Kidney (tissue), 22 donors: ENCODE measurements at places on chromosomes 6 and 20. TPM values are rescaled to one million over a fixed set of nuclear protein-coding genes. Genes with fewer than 3 reads are reported as not detected.
A peak's percentile ranks its signal among the peaks of the same experiment; 100 is the strongest.

DNA sequence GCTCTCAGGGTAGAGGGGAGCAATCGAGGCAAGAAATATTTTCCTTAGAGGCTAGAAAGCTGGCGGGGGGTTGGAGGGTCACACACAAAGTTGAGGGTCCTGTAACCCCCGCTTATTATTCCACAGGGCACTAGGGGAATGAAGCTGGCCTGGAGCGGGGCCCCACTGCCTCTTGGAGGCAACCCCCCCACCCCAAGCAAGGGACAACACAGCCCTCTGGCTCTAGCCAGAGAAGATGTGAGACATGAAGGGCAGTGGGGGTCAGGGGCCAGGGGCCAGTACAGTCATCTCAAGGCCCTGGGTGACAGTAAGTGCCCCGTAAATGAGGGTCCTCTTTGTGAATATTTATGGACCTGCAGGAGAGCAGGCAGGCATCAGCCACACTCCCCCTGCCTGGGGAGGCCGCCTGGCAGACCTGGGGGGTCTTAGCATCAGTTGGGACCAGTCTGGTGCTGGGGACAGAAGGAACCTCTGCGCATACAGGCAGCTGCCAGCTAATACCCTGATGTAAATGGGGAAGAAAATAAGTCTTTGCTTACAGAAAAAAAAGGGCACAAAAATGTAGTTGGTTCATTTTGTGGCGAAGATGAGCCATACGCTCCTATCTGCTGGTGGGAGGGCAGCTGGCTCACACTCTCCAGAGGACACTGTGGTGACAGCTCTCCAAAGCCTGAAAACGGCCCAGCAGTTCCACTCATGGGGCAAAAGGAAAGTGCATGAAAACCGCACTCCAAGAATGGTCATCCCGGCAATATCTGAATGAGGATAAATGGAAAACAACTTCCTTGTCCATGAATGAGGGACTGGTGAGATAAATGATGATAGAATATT lies 21.9 kb downstream of the SPATA2 start:
- no peaks in the 10 kb centered on the region for H3K27me3 ChIP-seq
- H3K36me3 ChIP-seq: no peaks in the 10 kb centered on the region
- no peak overlapping the region for H3K4me3 ChIP-seq
- peaks cover 4% of the 10 kb centered on the region for H3K4me1 ChIP-seq
- no peak for DNase-seq

GRCh38 chr6:96743496-96743895 lies 93.8 kb downstream of the GPR63 start:
- no peaks in the 10 kb centered on the region for H3K27me3 ChIP-seq
- H3K27ac ChIP-seq: no peak overlapping the region
- H3K36me3 ChIP-seq: no peaks in the 10 kb centered on the region
- no peak overlapping the region for H3K4me3 ChIP-seq
- DNase-seq: no peak
- no peaks in the 10 kb centered on the region for H3K4me1 ChIP-seq

- H3K4me1 ChIP-seq: peaks cover 4% of the 10 kb centered on the region
- no peaks in the 10 kb centered on the region for H3K27me3 ChIP-seq
- no peak for DNase-seq
- no peak overlapping the region for H3K4me3 ChIP-seq
These were observed 242.4 kb downstream of the ALDH8A1 start for GRCh38 chr6:134707342-134708031.

GRCh38 chr6:18178960-18179615 lies 23.9 kb downstream of the KDM1B start:
- H3K4me3 ChIP-seq: no peak overlapping the region
- no peaks in the 10 kb centered on the region for H3K36me3 ChIP-seq
- no peak for DNase-seq
- H3K4me1 ChIP-seq: no peaks in the 10 kb centered on the region
- H3K27ac ChIP-seq: no peak overlapping the region

DNA sequence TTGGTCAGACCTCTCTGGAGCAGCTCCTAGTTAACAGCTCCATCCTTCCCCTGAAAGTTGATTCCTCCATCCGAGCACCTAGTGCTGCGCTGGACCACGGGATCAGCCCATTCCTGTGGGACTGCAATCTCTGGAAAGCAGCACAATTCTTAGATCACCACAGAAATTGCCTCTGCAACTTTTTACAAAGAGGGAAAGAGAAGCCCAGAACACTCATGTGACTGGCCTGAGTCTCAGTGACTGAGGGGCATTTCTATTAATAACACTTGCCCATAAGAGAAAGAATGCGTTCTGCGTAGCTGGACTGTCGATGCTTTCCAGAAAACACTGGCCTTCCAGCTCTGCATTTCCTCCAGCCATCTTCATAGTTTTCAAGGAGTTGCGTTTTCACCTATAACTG lies 18.3 kb downstream of the MPC1 start:
- no peaks in the 10 kb centered on the region for H3K27me3 ChIP-seq
- no peak for DNase-seq
- H3K4me1 ChIP-seq: no peaks in the 10 kb centered on the region
- peaks cover 10% of the 10 kb centered on the region for H3K36me3 ChIP-seq

The MRAP2 gene
- total RNA-seq: 5.0 TPM

DNA sequence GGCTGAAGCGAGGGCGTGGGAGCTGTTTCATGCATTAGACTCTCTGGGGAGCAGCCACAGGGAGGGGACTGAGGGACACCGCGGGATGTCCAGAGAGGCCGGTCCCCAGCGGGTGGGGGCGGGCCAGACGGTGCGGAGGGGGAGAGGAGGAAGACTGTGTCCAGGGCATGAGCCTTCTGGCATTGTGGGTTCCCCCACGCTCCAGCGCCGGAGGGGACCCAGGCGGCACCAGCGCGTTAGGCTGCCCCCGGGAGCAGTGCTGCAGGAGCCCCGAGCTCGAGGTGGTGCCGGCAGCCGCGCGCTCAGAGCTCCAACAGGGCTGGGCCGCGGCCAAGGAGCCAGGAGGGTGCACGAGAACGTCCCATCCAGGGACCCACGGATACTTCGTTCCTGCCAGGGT lies 14.4 kb downstream of the SLC22A3 start:
- H3K36me3 ChIP-seq: no peaks in the 10 kb centered on the region
- no peaks in the 10 kb centered on the region for H3K27me3 ChIP-seq
- no peak for DNase-seq

DNA sequence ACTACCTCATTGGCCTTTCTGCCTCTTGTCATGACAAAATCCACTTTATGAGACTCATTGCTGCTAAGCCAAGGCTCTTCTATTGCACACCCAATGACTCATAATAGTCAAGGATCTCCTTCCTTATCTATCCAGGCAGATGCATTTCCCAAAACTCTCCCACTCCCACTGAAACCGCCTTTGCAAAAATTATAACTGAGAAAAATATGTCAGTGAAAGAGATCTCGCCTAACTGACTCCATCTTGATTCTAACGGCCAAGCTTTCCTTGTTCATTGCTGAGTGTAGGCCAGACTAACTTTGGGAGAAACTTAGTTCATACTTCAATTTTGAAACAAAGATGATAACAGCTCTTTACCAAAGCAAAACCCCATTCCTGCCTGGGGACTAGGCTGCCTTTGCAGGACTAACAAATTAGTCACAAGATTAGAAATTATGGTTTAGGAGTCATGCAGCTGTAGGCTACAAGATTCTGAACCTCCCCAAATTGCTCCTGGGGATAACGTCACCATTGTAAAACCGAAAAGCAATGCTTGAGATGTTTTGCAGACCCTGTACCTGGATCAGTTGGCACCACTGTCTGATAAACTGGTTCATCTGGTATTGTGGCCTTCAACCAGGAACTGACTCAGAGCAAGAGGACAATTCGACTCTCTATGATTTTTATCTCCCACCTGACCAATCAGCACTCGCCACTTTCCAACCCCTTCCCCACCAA lies 47.1 kb downstream of the HAO1 start:
- H3K27ac ChIP-seq: no peak overlapping the region
- no peak for DNase-seq
- no peak overlapping the region for H3K4me3 ChIP-seq
- H3K36me3 ChIP-seq: no peaks in the 10 kb centered on the region
- no peaks in the 10 kb centered on the region for H3K27me3 ChIP-seq

The TMEM74B gene
- total RNA-seq: 0.54 TPM

The SLCO4A1 gene
- 80.3 TPM for total RNA-seq

GRCh38 chr6:53998303-53998702 lies 112.9 kb upstream of the MLIP start:
- H3K4me3 ChIP-seq: no peak overlapping the region
- no peaks in the 10 kb centered on the region for H3K4me1 ChIP-seq
- DNase-seq: no peak

DNA sequence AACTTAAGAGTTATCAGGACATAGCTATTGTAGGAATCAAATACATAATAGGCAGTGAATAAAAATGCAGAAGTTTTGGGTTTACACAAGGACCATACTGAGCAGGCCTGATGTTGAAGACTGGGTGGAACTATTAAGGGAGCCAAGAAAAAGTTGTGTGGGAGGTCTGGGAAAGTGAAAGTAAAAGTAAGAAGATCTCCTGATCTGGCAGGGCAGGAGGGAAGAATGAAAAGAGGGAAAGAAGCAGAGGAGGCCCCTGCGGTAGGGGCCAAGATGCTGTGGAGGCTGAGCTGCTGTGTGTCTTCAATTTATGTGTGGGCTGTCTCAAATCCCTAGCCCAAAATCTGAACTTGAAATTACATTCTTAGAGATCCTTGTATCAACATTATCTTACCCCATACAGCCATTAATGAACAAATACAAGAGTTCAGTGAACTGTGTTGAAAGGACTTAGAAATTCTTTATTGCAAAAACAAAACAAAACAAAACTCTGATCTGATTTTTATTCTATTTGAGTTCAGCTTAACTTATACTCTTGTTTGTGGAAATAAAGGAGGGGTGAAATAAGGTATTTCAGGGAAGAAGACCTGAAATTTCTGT lies 1183.8 kb downstream of the HACE1 start:
- no peaks in the 10 kb centered on the region for H3K36me3 ChIP-seq
- no peaks in the 10 kb centered on the region for H3K27me3 ChIP-seq
- H3K27ac ChIP-seq: no peak overlapping the region
- DNase-seq: peak; percentile 10
- no peaks in the 10 kb centered on the region for H3K4me1 ChIP-seq
- no peak overlapping the region for H3K4me3 ChIP-seq

The TSBP1 gene
- total RNA-seq: not detected

The ZNF451 gene
- 55.0 TPM for total RNA-seq

DNA sequence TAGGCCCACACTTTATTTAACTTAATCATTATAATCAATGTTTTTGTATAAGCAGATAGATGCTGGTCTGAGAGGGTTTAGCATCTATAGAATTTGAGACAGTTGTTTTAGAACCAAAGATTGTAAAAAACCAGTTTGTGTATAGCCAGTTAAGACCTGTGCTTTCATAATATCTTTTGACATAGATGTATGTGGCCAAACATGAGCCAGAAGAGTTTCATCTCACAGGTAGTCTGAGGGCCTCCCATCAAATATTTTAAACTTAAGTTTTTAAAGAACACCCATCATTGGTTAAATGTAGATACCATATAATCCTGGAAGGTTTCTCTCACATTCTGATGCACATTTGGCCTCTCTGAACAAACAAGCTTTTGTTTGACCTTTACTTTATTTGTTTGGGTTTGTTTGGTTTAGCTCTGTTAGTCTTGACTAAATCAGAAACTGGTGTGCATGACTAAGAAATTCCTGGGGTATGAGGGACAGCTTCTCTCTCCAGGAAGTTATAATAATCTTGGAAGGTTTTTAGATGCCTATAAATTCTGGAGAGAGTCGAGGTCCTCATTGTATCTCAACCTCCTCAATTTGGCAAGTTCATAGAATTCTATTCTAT lies 58.0 kb upstream of the TMEM200A start:
- H3K4me3 ChIP-seq: no peak overlapping the region
- no peaks in the 10 kb centered on the region for H3K36me3 ChIP-seq
- H3K4me1 ChIP-seq: no peaks in the 10 kb centered on the region

DNA sequence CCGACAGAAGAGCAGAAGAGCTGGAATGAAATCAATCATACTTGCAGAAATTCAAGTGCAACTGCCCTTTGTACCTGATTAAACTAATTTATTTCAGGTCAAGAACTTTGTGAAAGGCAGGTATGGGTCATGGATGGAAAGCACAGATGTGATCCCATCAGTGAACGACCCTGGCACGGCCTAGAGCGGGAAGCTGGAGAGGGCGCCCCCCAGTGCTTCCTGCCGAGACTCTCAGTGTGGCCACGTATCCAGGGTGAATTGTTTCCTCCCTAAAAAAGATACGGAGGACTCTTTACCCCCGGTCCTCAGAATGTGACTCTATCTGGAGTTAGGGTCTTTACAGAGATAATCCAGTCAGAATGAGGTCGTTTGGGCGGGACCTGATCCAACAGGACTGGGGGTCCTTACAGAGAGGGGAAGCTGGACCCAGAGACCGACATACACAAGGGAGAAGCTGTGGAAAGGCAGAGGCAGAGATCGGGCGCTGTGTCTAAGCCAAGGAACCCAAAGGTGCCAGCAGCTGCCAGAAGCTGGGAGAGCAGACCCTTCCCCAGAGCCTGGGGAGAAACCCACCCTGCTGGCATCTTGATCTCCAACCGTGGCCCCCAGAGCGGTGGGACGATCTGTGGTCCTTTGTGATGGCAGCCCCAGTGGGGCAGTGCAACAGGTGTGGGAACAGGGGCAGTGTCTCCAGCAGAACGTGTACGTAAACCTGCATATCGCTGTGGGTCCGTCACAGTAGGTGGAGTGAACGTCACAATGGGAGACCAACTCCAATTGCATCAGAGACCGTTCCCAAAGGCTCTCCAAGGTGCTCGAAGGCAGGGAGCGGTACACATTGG lies 91.9 kb downstream of the TAF4 start:
- H3K36me3 ChIP-seq: peaks cover 29% of the 10 kb centered on the region
- no peak overlapping the region for H3K4me3 ChIP-seq
- H3K4me1 ChIP-seq: no peaks in the 10 kb centered on the region
- DNase-seq: no peak
- H3K27me3 ChIP-seq: no peaks in the 10 kb centered on the region

DNA sequence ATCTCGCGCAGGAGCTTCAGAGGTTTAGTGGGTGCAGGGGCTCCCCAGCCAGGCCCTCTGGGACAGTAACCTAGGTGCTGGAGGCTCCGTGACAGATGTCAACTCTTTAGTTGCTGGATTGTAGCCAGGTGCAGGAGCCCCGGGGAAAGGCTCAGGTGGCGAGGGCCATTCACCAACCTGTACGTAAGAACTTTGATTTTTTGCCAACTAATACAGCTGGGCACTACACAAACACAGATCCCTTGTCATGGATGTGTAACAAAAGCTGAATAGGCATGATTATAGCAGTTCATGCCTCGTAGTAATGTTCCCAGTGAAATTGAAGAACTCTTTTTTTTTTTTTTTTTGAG lies 82.6 kb downstream of the CDC5L start:
- peaks cover 4% of the 10 kb centered on the region for H3K4me1 ChIP-seq
- H3K4me3 ChIP-seq: no peak overlapping the region
- no peaks in the 10 kb centered on the region for H3K36me3 ChIP-seq
- no peak overlapping the region for H3K27ac ChIP-seq

The DUSP15 gene
- 13.2 TPM for total RNA-seq

- H3K36me3 ChIP-seq: no peaks in the 10 kb centered on the region
- H3K27ac ChIP-seq: no peak overlapping the region
- no peak overlapping the region for H3K4me3 ChIP-seq
- no peak for DNase-seq
- H3K27me3 ChIP-seq: no peaks in the 10 kb centered on the region
These were observed 130.9 kb downstream of the MAP3K7 start for GRCh38 chr6:90456001-90456400.
